ENCODE measurements at places on chromosomes 11 and 22.

DNA sequence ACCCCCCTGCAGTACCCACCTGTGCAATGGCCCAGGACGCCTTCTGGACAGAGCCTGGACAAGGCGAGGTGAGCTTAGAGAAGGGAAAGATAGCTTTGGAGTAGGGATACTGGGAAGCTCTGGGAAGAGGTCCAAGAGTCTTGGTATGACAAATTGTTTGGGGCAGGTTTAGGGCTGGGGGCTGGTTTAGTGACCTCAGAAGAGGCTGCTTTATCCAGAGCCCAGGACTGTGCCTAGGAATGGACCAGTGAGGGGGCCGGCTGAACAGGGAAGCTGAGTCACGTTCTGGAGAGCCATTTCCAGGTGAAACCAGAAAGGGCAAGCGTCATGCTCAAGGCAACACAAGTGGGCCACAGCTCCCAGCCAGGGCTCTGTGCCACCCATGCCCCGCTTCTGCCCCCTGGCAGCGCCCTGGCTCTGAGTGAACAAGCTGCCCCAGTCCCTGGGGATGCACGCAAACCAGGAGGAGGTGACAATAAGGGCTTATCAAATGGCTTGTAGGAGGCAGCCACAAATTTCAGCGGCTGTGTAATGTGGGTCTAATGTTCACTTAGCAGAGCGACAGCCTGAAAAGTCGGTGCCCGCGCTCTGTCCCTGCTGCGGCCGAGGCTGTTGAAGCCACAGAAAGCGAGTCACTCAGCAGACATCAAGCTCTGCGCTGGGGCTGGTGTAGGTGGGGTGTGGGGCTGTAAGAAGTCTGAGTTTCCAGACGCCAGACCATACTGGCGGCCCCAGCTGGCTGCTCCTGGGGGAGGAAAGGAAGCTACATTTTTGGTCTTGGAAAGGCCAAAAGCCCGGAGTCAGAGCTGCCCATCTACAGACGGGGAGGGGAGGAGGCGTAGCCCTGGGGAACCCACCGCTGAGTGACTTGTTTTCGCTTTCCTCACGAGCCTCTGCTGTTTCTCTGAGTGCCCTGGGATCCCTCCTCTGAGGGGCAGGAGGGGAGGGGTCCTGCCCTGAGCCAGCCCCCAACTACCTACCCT is 18.3 kb upstream of the SYT7 start:
- no peak for DNase-seq

GRCh38 chr11:66361502-66361941 is 10.0 kb downstream of the SLC29A2 start:
- no peak for DNase-seq

DNA sequence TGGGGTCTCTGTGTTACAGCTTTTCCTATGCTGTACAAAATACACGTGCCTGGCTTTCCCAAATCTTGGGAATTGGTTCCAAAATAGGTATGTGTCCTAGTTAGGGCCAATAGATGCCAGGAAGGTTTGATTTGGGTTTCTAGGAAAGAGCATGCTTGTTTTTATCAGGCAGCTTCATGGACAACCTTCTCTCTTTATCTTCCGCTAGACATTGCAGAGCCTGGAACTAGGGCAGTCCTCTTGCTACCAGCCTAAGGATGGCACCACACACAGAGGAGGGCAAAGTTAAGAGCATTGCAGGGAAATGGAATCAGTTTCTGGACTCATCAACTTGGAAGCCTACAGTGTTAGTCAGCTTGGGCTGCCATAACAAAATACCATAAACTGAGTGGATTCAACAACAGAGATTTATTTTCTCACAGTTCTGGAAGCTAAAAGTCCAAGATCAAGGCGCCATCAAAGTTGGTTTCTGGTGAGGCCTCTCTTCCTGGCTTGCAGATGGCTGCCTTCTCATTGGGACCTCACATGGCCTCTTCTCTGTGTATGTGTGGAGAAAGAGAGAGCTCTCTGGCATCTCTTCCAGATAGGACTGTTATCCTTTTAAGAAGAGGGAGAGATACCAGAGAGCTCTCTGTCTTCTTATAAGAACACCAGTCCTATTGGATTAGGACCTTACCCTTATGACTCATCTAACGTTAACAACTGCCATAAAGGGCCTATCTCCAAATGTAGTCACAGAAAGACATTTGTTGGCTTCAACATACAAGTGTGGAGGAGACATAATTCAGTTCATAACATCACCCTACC is 27.3 kb upstream of the CREB3L1 start:
- DNase-seq: no peak

DNA sequence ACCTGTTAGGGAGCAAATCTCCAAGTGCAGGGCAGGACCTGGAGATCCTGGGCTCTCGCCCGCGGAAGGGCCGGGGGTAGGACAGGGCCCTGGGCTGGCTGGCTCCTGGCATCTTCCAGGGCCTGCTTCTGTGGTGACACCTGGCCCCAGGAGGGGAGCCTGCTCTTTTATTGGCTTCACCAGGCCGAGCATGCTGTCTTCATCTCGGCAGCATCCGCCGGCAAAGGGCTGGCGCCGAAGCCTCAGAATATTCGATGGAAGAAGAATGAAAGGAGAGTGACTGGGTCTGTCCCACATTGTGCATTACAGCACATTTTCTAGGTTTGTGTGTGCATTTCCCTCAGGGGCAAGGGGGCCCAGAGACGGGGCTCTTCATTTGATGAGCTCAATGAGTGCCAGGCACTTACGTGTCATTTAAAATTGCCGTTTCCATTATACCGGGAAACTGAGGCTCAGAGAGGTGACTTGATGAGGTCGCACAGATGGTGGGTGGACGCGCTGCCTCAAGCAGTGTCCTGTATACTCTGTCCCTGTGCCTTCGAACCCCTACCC is 70.0 kb downstream of the RBX1 start:
- no peak for DNase-seq

- no peak for DNase-seq
Observed at GRCh38 chr22:28802595-28803123, 2.3 kb upstream of the XBP1 start.

DNA sequence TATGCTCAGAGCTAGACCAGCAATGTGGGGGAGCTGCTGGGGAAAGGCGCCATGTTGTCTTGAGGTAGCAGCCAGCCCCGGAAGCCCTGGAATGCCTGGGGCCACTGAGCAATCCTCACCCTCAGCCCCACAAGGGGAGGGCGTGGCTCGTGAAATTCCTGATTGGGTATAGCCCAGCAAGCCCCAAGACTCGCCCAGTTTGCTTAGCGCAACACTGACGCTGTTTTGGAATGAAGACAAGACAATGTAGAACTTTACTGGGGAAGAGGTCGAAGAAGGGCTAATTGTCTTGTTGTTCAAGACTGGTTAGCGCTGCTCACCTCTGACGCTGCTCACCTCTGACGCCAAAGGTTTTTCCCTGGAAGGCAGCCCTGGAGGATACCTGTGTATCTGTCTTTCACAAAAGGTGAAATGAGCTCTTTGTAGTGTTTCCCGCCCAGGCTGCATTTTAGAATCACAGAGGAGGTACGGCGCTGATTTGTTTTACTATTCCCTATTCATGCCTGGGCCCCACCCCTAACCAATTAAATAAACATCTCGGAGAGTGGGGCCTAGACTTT is 47.6 kb downstream of the ST3GAL4 start:
- DNase-seq: no peak

- no peak for DNase-seq
Observed at GRCh38 chr11:77024745-77025144, 9.5 kb upstream of the B3GNT6 start.

DNA sequence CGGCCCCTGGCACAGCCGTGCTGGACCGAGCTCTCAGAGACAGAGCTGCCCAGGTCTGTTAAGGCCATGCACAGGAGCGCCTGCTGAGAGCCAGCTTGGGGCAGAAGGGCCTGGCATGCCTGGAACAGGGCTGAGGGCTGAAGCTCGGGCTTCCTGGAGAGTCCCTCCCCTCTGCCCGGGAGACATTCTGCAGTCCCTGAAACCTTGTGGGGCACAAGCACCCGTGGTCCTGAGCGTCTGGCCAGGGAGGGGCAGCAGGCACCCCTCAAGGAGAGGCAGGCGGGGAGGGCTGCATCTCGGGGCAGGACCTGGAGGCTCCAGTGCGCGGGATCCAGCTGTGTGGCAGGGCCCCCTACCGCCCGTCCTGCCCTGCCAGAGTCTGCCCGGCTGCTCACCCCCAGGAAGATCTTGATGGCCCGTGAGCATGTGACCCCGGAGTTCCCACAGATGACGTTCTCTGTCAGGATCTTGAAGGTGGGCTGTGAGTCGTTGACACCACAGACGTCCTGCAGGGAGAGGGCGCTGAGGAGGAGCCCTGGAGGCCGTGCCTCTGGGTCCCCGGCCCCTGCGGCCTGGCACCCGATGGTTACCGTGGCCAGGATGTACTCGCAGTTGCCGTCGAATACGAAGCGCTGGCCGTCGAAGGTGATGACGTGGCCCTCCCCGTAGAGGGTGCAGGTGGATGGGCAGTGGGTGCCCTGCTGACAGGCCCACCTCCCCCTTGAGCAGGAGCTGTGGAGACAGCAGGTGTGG is 10.9 kb downstream of the MUC6 start:
- no peak for DNase-seq

DNA sequence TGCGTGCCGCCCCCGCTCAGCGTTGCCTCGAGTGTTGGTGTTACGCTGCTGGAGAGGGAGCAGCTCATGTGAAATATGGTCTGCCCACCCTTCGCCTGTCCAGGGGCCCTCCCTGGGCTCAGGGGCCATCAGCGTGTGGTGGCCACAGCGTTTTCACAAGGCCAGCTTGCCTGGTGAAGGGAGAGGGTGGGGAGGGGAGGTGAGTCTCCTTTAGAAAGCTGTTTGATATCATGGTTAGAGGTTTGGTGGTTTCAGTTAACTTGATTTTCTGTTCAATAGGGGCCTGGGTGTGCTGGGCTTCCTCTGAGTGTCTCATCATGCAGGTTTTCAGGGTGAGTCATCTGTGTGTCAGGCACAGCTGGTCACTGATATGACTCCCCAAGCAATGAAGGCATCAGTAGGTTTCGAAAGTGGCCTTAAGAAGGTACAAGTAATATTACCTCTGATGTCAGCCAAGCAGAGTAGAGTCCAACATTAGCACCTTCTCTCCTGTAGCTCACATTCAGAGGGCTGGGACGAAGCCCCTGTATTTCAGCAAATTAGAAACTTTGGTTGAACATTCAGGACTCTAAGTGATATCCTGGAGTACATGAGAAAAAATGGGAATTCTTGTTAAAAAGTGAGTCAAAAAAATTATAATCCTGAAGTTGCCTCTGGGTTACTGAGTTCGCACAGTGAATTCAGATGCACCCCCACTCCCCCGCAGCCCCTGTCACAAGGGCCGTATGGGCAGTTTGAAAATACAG is 172.5 kb downstream of the TBC1D22A start:
- DNase-seq: no peak

DNA sequence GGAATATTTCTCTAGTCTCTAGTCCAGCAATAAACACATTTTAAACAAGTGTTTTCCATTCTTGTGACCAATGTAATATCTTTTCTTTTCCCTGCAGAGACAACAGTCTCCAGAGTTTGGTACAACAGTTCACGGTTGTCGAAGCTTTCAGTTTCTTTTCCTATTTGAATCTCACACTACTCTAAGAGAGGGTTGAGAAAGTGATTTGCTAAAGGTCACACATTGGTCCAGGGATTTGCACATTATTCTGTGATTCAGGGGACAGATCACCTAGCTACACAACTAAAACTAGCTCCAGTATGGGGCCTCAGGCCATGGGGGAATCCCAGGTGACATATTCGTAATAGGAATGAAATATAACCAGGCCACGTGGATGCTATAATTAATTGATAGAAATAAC is 132.5 kb downstream of the HIPK3 start:
- no peak for DNase-seq

GRCh38 chr22:49439373-49439772 is 388.3 kb downstream of the BRD1 start:
- DNase-seq: no peak

DNA sequence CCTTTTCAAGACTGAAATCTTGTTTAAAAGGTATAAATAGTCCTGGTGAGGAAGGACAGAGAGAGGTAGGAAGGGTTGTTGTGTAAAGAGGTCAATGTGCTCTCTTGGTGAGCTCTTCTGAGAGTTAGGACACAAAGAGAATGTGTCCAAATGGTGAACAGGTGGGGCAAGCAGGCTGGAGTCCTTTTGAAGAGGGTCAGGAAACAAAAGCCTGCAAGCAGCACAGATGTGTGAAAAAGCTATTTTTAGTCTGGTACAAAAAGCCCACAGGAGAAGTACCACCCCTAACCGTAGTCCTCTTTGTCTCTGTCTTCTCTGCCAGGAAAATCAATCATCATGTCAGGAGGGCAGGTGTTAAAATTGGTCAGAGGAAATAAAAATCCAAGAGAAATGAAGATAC is 54.4 kb upstream of the SYN3 start:
- no peak for DNase-seq

- DNase-seq: no peak
Observed at GRCh38 chr11:95128602-95129001, 39.0 kb downstream of the ENDOD1 start.

GRCh38 chr11:69683764-69684333 is 8.7 kb upstream of the LTO1 start:
- DNase-seq: no peak

DNA sequence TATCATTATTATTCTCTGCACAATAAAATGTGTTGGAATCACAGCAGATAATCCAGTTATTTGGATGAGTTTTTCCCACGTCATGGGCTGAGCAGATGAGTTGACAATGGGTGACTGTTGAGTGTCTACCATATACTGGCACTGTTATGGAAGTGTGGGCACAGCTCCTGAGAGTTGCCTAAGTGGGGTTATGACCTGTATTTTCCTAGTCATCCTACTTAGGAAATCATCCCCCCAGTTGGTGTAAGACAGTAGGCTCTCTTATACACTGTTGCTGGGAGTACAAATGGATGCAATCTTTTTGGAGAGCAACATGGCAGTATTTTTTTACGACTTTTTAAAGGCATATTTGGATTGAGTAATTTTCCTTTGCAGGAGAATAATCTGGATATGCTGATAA is 66.4 kb downstream of the TRAF6 start:
- no peak for DNase-seq

DNA sequence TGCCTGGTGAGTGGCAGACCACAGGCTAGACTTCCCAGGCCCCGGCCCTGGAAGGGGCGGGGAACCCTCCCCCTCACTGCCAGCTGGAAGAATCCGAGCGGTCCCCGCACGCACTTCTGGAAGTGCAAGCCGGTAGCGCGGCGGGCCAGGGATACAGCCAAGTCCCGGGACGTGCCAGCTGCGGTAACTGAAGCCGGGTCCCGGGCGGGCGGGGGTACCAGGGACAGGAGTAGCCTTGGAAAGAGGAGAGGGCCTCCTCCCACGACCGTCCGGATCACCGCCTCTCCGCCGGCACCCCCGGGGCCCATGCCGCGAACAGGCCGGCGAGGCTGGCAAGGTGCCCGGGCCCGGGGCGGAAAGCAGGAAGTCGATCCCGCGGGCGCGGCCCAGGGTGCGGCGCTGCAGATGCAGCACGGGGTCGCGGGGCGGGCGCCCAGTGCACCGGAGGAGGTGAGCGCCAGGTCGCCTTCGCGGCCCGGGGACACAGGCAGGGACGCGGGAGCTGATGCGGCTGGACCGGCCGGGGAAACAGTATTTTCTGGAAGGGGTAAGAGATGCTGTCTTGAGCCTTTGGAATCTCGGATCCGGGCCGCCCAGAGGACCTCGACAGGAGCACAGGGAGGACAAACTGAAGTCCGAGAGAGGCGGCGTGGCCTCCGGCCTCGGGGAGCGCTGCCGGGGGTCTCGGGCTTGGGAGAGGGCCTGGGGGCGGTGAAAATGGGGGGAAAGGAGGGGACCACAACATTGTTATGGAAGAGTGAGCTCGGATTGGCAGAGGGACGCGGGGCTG is 783 bp upstream of the SLC35C1 start:
- DNase-seq: no peak

GRCh38 chr22:40620464-40621046 is 16.0 kb downstream of the MRTFA start:
- no peak for DNase-seq
